Activated T-cell treated with anti-CD3 and anti-CD28 coated beads, Interleukin-2, amount 50 U/mL, for 48 hours (primary cell): ENCODE measurements at places on chromosomes 12 and 14.
A peak's percentile ranks its signal among the peaks of the same experiment; 100 is the strongest.

DNA sequence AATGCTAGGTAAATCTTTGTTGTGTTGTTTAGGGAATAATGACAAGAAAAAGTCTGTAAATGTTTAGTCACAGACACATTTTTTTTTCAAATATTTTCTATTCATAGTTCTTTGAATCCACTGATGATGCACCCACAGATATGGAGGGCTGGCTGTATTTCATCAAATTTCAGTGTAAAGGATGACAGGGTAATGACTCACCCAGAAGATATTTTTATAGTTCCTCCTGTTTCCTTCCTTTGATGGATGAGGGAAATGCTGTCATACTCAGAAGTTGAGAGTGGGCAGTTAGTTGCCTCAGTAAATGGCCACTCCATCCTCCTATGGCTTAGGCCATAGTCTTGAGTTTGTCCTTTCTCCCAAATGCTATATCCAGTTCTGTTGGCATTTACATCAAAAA is 76.9 kb upstream of the REP15 start:
- DNase-seq, result no peak

- DNase-seq, result no peak
Observed at GRCh38 chr12:66329941-66330340, 27.6 kb downstream of the HELB start.

DNA sequence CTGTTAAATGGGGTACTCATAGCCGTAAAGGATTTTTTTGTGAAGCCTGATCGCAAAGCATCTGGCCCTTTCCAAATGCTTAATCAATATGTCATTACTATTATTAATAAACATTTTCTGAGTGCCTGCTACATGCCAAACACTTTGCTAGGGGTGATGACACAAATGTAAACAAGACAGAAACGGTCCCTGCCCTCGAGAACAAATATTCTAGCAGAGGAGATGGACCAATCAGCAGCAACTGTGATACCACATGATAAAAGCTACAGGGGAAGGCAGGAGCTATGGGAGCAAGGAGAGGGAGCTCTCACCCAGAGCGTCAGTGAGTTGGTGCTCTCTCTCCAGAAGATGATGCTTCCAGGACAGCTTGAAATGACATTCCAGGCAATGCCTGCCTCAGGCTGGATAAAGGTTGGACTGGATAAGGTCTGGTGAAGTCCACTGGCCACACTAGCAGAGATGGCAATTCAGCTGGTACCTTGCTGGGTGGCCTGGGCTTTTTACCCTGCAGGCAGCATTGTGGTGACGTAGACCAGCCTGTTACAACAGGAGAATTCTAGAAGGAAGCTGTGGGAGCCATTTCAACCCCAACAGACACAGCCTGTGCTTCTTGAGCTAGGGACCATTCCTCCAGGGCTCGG is 41.1 kb downstream of the ERH start:
- no peak for DNase-seq

GRCh38 chr14:103896578-103896977 is 31.7 kb upstream of the TDRD9 start:
- no peak for DNase-seq

DNA sequence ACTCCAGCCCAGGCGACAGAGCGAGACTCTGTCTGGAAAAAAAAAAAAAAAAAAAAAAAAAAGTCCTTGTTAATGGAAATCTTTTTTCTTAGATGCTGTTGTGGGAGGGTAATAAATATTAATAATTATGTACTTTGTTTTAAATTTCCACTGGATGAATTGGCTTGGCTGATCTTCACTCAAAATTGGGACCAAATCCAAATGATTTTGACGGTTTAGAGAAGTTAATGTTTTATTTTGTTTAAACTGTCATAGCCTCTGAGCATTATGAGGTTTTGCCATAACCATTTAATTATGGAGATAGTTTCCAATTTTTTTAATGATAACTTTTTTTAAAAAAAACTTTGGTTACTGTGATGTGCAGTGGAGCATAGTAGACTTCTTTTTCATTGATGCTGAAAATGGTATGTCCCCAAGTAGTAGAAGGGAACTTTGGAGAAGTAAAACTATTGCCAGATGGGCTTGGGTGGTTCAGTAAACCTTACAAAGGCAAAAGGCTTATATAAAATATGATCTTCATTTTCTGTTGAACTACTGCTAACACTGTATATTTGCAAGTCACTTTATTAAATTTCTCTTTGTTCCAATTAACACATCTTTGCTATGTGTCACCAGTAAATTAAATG is 3.9 kb upstream of the PMCH start:
- DNase-seq, result no peak

DNA sequence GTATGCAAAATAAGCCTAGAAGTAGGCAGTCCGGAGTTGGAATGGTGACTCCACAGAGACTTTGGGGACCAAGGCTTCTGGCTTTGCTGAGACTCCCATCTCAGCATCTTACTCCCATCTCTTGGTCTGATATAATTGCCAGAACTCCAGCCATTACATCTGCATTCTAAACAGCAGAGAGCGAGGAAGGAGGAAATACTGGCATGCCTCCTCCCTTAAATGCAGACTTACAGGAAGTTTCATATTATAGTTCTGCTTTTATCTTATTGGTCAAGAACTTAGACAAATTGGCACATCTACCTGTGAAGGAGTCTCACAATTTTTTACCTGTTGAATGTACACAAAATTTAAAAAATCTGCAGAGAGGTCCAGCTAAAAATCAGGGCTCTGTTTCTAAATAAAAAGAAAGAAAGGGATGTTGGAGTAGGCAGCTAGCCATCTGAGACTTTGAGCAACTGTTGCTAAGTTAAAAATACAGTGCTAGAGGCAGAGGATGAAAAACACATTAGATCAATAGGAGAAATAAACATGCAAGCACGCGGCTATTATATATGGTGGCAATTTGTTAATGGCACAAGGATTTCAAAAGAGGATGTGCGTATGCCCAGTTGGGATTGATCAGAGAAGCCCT is 209.9 kb upstream of the HMGA2 start:
- DNase-seq, result no peak

GRCh38 chr12:114441039-114441383 is 35.1 kb upstream of the TBX5 start:
- no peak for DNase-seq

DNA sequence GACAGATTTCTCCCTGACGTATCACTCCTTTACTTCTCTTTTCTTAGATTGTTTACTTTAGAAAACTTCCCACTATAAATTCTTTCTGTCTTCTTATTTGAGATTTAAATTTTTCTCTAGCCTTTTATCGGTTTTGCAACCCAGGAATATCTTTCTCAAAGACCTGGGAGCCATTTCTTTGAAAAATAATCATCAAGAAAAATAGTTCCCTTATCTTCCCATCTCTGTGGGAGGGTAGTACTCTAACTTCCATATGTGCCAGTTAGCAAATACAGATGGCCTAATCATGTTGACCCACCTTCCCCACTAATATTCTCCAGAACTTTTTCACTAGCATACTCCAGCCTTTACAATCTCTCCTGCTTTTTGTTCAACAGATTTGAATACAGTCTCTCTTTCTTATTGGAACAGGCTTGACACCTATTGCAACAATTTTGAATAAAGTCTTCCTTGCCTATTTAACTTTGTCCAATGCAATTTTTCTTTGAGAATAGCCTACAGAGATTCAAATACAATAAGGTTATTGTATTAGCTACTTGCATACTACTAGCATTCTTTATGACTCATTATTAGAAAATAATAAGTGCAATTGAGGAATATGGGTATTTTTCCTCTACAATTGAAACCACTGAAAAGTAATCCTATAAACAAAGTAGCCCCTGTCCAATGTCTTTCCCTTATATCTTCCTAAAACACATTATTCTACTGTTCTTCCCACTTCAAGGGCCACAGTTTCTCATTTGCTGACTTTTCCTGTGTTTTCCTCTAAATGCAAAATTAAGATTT is 27.4 kb upstream of the KLRB1 start:
- DNase-seq, result no peak

DNA sequence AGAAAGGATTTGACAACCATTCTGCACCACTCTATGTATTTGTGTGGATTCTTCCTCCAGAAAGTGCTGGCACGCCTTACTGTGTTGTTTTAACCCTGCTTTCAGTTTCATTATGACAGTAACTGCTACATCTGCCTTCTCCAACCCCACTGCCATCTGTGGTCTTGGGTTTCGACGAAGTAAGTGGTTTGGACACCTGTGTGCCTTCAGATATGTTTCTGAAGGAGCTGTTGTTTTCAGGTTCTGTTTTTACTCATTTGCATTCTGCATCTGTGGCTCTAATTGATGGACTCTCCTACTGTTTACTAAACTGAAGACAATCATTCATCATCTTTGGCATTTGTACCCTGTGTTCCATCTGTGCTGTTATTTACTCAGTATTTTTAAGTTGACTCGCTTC is 4.1 kb downstream of the TSHR start:
- peak; percentile 53 for DNase-seq

- DNase-seq, result no peak
Observed at GRCh38 chr12:108561852-108562347, 496 bp upstream of the ISCU start.

DNA sequence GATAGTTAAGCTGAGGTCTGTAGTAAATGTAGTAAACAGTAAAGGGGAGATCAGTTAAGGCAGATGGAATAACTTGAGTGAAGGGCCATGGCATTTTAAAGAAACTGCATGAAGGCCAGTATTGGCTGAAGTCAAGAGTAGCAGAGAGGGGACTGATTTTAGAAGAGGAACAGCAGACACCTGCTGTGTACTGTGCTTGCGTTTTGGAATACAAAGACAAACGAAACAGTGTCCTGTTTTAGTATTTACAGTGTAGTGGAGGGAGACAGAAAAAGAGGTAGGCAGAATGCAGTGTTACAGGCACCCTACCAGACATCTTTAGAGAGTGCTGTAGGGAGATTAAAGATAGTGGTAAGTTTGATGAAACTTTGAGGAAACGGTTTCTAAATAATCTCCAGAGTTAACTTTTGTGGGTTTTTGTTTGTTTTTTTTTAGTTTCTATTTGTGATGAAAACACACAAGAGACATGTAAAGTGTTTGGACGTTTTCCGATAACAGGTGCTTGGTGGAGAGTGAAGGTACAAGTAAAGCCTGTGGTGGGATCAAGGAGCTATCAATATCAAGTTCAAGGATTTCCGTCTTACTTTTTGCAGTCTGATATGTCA is 2.1 kb downstream of the HELB start:
- no peak for DNase-seq

- no peak for DNase-seq
Observed at GRCh38 chr14:61564618-61565091, 130.7 kb upstream of the HIF1A start.

DNA sequence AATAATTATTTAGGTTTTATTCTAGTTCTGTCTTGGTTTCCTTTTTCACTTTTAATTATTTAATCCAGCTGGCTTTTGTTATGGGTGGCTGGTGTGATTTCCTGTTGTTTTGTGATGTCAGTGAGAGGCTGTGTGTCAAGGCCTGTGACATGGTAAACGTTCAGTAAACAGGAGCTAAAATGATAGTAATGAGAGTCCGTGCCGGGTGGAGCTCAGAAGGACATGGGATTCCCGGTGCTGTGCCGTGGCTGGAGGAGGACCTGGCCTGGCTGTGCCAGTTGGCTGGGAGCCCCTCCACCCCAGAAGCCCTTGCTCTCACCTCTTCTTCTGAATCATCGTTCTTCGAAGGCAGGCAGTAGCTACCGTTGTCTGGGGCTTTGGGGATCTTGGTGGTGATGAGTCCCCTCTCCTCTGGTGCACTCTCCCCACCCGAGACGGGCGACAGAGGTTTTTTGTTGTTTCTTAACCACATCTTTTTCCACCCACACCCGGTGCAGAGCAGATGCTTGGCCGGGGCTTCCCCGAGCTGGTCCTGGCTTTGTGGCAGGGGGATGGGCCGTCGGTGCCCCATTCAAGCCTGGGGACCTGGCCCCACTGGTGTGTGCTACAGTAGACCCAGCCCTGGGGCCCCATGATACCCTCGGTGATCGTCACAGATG is 29.1 kb downstream of the SH2B3 start:
- DNase-seq, result peak; percentile 85

DNA sequence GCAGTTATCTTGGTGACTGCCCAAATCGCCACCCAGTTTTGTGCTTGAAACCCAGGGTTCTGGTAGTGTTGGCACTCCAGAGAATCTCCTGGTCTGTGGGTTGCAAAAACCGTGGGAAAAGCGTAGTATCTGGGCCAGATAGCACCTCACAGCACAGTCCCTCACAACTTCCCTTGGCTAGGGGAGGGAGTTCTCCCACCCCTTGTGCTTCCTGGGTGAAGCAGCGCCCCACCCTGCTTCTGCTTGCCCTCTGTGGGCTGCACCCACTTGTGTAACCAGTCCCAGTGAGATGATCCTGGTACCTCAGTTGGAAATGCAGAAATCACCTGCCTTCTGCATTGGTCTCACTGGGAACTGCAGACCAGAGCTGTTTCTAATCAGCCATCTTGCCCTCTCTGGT is 16.4 kb downstream of the CLEC2D start:
- DNase-seq, result no peak
